Activated T-helper 9 cell treated with anti-CD3 and anti-CD28 coated beads, Interleukin-2, amount 50 U/mL, for 16 hours (primary cell): ENCODE measurements at places on chromosomes 6 and 20.

DNA sequence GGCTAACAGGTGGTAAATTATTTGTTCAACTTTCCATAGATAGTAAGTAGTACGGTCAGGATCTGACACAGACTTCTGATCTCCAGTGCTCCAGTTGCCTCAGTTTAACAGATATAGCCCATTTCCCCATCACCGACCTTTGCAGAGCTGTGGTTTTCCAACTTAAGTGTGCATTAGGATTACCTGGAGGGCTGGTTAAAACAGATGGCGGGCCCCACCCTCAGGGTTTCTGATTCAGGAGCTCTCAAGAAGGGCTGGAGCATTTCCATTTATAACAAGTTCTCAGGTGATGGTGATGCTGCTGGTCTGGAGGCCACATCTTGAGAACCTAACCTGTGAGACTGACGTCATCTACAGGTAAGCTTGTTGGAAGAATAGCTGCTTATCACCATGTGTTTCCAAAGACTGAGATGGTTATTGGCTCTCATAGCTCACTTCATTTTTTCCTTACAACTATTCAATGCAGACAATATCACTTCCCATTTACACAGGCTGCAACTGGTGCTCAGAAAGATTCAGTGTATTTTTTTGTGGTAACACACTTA, 360.1 kb upstream of the CHD6 start:
- DNase-seq: no peak

- DNase-seq: no peak
Measured at GRCh38 chr6:12280458-12280857, 9.7 kb upstream of the EDN1 start.

DNA sequence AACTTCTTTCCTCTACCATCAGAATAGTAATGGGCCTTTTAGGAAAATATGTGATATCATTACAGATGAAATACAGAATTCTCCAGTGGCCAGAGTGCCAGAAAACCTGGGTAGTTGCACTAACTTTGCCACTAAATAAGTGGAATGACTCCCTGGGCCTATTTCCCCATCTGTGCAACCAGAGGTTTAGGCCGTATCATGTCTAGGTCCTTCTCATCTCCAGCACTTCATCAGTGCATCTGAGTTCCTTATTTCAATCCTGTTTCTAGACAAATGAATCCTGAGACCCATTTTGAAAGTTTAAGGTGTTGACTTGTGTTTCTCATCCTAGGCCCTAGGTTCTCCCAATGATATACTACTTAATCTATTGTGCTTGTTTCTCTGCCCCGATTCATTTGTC, 236.2 kb downstream of the CD83 start:
- no peak for DNase-seq

DNA sequence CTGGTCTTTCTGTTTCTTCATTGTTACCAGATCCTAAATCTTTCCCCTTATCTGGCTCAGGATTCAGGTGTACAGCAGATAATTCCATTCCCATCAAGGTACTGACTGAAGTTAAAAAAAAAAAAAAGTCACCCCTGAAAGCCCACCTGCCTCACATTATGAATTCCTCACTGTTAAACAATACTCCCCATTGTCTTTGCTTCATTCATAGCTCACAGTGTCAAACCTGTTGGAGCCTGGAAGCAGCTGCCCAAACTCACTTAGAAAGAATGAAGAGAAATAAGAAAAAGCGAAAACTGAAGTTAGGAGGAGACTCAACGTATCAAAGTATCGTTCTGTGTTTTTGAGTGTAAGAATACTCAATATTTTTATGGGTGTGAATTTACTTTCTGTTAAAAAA, 1.8 kb upstream of the DCBLD1 start:
- DNase-seq: no peak

DNA sequence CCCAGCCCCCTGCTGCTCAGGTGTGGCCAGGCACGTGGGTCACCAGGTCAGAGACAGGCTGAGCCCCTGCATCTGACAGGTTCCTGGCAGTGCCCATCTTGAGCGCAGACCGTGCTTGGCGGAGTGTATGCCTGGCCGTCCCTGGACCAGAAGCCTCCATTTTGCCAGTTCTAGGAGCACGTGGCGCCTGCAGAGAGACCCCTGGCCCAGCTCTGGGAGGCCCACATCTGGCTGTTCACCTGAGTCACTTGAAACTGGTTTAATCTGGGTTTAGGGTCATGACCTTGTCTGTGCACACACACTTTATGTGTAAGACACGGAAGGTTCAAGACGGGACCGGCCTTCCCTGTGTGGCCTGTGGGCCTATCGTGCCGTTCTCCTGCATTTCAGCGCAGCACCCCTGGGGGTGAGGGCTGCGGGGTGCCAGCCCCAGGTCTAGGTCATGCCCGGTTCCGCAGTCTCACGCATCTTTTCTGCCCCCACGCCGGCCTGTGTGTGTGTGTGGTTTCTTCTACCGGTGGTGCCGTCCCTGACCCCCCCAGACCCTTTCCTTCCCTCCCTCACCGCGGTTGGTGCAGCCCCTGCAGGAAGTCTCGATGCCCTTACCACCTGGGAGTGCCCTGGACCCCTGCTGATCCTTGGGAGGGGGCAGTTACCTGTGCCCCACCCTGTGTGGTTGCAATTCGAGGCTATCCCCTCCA, 14.0 kb downstream of the SS18L1 start:
- no peak for DNase-seq

GRCh38 chr20:38191654-38192053, 26.6 kb upstream of the TGM2 start:
- no peak for DNase-seq

GRCh38 chr20:1825507-1825906, 69.7 kb upstream of the SIRPA start:
- DNase-seq: no peak

- no peak for DNase-seq
Measured at GRCh38 chr6:53664623-53665022, 933 bp downstream of the KLHL31 start.

GRCh38 chr6:107545763-107546162, 55.8 kb downstream of the SOBP start:
- DNase-seq: no peak

DNA sequence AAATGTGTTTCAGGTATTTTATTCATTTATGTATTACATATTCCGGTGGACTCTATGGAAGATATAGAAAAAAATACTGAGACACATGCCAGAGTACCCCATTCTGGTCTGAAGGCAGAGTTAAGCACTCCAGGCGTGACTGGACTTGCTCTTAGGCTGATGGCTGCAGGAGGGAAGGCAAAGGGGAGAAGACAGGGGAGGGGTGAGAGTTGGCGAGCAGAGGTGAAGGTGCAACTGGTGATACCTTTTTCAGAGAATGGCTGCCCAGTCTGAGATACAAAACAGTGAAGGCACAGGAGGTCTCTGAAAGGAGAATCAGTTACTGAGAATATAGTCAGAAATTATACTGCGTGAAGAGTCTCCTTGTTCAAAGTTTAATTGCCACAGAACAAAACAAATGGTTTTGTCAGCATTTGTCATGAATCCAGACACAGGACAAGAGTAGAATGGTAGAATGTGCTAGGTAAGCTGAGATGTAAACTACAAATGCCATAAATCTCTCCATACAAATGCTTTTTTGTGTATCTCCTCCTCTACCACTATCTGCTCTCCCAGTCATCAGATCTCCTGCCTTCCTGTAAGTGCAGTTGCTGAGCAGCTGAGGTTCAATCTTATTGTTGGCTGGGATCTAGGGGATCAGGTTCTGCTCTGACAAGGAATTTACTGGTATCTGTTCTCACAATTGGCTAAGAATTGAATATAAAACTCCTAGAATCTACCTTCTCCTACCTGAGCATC, 104.2 kb upstream of the DST start:
- DNase-seq: no peak

DNA sequence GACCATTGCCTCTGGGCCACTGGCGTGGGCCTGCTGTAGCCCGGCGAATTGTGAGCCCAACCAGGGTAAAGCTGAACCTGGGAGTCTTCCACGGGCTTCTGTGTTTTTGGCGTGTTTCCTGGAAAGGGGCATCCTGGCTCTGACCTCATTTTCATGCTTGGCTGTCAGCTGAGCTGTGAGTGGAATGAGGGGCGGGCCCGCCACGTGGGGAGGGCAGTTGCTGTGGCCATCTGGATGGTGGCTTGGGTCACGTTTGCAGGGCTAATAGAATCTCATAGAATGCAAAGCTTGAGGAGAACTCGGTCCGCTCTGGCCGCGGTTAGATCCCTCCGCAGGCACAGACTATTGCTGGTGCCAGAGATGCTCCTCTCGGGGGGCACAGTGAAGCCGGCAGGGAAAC, 263.0 kb downstream of the SMOC2 start:
- DNase-seq: no peak

DNA sequence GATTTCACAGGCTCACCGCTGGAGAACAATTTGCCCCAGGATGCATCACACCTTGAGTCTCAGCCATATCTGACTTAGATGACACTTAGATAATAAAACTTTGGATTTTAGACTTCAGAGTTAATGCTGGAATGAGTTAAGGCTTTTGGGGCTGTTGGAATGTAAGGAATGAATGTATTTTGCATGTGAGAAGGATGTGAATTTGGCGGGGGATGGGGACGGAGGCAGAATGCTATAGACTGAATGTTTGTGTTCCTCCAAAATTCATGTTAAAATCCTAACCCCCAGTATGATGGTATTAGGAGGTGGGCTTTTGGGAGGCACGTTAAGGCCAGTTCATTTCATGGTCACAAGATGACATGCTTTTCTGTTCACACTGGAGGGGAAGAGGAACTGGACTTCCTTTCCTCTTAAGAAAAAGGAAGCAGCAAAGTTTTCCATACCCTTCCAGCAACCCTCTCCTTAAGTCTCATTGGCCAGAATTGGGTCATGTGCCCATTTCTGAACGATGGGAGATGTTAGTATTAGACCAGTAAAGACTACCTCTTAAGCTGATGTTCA, 5.8 kb upstream of the SRXN1 start:
- no peak for DNase-seq
